Activated T-cell treated with anti-CD3 and anti-CD28 coated beads for 4 hours (primary cell): ENCODE measurements at places on chromosomes 4 and X.

DNA sequence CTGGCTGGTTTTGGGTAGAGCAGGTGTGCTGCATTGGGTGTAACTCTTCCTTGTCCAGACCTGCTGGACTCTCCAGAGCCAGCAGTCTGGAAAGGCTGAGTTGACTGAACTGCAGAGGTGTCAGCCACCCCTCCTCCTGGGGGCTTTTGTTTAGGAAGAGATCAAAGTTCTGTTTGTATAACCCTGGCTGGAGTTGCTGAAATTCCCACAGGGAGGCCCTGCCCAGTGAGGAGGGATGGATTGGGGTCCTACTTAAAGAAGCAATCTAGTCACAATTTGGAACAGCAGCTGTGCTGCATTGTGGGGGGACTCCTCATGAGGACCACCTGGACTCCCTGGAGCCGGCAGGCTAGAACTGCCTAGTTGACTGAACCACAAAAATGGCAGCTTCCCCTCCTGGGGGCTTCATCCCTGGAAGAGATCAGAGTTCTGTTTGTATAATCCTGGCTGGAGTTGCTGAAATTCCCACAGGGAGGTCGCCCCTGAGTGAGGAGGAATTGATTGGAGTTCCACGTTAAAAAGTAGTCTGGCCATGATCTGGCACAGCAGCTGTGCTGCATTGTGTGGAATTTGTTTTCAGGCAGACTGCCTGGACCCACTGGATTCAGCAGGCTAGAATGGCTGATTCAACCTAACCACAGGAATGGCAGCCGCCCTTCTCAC, 264.9 kb upstream of the ZC4H2 start:
- no peak for DNase-seq

DNA sequence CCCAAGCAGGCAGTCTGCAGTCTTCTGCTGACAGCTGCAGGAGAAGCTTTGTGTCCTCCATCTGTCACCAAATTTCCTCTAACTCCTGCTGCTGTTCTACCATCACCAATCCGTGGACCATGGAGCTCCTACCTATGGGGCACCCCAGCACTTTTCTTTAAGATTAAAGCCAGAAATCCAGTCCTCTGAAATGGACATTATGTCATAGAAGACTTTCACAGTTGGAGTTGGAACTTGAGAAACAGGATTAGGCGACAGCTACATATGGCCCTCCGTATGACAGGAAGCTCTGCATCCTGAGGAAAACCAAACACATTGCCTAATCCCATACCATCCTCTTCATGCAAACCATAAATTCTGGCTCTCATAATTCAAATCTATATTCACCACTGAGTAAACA, 470.6 kb upstream of the GALNTL6 start:
- no peak for DNase-seq

DNA sequence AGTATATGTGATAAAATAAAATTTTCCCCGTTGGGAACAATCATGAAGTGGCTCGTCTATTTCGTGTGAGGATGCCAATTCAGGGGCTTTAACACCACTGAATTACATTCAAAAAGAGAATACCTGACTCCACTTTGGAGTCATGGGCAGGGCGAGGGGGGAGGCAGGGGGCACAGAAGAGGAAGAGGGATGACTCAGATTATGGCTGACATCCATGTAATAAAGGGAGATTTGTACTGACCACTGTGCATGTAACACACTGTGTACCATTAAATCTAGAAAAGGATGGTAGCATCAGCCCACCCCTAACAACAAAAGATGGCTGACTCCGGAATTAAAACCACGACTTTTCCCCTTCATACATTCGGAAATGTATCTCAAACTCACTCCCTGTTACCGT, 1.3 kb downstream of the SLC9A7 start:
- no peak for DNase-seq

DNA sequence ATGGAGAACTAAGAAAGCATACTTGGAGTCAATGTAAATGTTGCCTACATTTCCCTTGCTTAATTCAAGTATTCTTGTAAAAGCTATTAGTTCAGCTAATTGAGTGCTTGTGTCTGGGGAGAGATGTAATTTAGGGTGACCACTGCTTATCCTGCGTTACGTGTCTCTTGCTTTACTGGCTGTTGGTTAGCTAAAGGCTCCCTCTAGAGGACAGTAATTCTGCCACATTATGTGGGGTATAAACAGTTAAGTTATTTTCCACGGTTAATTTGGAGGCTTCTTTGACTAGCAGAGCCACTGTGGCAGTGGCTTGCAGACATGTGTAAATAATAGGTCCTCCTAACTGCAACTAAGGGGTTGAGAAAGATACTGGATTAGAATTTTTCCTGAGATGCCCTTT, 25.3 kb upstream of the NAF1 start:
- DNase-seq = no peak

DNA sequence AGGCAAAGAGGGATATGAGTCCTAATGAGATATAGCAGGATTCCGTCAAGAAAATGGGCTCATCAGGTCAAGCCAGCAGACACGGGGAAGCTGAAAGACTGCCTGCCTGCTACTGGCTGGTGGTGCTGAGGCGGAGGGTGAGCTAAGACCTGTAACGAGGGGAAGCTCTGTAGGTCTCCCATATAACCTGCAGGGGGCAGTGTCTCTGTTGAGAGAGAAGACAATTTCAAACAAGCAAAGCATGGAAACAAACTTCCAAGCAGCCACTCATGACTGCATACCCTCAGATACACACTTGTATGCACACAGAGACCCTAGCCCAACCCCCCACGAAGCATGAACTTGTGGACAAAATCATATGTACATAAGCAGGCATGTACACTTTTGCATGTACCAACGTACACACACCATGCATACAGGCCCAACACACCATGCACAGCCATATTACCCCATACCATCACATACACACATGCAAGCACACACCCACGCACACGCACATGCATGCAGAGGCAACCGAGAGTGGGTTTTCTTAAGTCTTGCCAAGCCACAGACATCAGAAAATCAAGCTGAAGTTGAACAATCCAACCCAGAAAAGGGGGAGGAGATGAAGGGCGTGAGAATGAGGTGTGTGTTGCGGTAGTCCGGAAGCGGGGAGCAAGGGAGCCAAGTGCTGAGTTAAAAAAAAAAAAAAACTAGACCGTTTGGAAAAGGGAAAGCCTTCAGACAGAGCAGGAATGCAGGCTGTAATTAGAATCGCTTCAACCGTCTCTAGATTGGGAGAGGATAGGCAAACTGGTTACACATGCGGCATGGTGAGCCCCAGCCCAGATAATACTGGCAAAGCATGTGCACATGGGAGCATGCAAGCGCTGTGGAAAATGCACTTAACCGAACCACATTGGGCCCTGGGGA, 71.0 kb downstream of the PJA1 start:
- DNase-seq = peak; percentile 0

- no peak for DNase-seq
Observed at GRCh38 chrX:27619975-27620374, 29.8 kb downstream of the DCAF8L2 start.

DNA sequence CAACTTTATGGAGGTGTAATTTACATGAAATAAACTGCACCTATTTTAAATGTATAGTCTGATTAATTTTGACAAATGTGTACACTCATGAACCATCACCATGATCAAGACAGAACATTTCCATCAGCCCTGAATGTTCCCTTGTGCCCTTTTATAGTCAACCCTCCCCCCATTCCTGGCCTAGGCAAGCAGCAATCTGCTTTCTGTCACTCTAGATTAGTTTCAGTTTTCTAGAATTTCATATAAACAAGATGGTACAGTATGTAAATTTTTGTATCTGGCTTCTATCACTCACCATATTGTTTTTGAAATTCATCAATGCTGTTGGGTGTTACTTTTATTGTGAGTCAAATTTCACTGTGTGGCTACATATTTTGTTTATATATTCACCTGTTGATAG, 234.2 kb upstream of the RPS6KA3 start:
- DNase-seq = no peak

- DNase-seq = no peak
Observed at GRCh38 chr4:109032671-109033070, 269.8 kb downstream of the COL25A1 start.

DNA sequence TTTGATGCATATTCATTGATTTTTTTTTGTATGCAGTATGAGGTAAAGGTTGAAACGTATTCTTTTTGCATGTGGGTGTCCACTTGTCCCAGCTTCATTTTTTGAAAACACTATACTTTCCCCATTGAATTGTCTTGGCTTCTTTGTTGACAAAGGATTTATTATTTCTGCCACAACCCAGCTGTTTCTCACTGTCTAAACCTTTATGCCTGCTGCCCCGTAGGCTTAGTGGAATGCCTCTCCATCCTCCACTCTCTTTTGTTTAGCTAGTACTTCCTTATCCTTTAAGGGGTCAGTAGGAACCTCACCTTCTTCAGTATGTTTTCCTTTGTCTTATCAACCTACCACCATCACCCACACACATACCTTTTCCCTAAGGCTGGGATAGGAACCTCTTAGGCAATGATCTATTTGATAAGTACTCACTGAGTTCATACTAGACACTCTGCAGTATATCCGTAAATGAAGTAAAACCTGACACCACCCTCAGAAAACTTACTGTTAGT, 8.5 kb downstream of the FMR1 start:
- no peak for DNase-seq

- no peak for DNase-seq
Observed at GRCh38 chr4:76256032-76256431, 4.5 kb downstream of the FAM47E start.

DNA sequence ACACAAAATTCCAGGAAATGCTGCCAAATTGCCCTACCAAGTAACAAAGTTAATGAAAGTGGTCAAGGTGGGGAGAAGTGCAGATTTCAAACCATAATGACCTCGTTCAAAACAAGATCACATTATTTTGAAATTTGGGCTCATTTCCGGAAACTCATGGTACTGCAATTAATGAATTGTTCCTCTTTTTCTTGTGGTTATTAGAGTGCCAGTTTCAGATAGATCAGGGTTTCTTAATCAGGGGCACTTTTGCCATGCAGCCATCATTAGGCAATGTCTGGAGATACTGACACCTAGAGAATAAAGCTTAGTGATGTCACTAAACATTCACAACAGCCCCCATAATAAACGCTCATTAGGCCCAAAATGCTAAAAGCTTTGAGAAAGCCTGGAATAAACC, 381.5 kb upstream of the GALNT7 start:
- no peak for DNase-seq

DNA sequence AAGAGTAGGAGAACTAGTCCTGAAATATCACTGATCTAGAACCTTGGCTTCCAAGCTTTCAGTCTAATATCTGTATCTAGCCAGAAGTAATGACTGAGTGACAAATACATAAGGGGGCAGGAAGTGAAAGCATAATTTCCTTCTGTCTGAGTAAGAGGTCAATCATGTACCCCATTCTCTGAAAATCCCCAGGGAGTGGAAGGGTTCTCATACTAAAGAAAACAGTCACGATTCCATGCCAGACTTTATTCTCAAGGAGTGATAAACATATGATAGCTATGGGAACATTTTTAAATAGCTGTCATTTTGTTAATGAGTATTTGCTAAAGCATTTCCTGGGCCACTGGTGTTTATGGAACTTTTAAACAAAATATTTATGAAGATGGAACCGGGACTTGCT, 308.5 kb downstream of the ARHGAP24 start:
- DNase-seq = no peak

DNA sequence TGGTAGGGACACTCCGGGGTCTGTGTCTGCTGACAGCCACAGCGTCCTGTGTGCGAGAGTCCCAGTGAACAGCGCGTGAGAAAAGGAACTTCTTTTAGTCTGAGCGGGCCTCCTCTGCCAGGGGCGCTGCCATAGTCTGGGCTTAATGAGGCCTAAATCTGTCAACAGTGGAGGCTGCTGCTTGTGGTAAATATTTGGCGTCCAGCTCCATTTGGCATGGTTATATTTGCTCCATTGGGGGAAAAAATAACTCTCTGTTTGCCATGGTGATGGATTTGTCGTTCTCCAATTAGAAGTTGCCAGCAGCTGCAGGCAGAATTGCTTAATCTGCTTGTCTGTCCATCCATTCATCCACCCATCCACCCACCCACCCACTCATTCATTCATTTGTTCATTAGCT, 71.4 kb upstream of the PSAPL1 start:
- DNase-seq = no peak

DNA sequence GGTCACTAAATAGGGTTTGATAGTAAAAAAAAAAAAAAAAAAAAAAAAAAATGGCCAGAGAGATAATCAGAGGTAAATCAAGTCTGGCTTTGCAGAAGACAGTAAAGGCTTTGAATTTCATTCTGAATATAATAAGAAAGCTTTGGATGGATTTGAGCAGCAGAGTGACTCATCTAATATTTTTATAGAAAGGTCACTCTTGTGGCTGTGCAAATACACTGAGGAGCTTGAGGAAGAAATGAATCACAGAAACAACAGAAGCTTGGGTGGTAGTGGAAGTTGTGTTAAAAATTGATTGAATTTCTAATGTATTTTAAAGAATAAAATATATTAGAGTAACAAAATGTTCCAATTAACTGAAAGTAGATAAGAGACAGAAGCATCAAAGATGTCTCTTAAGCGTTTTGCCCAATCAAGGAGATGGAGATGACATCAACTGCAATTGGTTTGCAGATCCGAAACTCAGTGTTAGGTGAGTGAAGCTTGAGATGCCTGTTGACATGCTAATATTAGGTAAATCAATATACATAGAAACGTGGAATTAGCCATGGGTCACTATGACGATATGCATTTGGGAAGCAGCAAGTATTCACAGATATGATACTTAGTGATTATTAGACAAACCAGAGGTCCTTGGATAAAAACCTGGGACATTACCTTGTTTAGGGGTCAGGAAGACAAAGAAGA, 280.5 kb downstream of the GPM6A start:
- DNase-seq = no peak

- no peak for DNase-seq
Observed at GRCh38 chrX:2383735-2384134, 117.0 kb downstream of the DHRSX start.

DNA sequence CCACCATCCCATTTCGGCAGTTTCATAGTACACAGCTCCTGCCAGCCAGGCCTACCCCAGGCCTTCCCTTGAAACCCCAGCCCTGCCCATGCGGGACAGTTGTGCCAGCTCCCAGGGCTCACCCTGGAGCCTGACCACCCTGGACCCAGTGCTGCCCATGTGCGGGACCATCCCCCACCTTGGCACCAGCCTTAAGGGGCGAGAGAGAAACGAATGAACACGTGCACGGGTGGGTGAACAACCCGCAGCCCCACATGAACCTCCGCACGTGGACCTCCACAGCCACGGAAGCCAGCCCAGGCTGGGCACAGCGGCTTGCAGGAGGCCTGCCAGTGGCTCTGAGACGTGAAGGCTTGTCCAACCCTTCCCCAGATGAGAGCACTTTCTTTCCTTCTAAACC, 76.0 kb upstream of the MXD4 start:
- no peak for DNase-seq
